ENCODE measurements at places on chromosomes 11 and 22. TPM values are rescaled to one million over a fixed set of nuclear protein-coding genes. Genes with fewer than 3 reads are reported as not detected.

Gene FAM76B
- 17.5 TPM for total RNA-seq

GRCh38 chr22:43389227-43389836 is 22.5 kb upstream of the MPPED1 start:
- DNase-seq: no peak

DNA sequence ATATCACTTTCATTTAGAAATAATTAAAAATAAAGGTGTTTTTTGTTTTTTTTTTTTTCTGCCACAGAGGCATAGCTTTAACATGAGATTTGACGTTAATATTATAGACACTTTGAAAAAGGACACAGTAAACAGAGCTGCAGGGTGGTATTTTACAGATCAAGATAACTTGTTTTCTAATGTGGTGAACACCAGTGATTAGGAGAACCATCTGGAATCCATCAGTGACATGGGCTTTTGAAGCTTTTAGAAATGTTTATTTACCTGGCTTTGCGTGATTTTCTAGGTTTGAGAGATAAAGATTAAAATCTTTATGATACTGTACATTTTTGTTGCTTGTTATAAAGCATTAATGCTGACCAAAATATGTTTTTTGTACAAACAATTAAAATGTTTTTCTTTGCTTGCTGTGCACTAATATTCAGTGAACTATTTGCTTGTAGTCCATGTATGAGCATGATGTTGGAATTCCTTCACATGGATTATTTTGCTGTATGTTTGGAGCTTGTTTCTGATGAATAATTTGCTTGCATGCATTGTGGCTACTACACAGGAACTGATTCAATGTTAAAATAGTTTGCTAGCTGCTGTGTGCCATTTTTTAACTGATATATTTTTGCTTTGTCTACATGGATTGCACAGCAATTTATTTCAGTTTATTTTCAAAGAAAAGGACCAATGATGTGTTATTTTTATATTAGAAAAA is 352.1 kb upstream of the NARS2 start:
- no peak for DNase-seq

- no peak for DNase-seq
Observed at GRCh38 chr11:8091721-8092120, 10.7 kb downstream of the TUB start.

GRCh38 chr11:128589998-128590397 is 2.6 kb upstream of the ETS1 start:
- no peak for DNase-seq

DNA sequence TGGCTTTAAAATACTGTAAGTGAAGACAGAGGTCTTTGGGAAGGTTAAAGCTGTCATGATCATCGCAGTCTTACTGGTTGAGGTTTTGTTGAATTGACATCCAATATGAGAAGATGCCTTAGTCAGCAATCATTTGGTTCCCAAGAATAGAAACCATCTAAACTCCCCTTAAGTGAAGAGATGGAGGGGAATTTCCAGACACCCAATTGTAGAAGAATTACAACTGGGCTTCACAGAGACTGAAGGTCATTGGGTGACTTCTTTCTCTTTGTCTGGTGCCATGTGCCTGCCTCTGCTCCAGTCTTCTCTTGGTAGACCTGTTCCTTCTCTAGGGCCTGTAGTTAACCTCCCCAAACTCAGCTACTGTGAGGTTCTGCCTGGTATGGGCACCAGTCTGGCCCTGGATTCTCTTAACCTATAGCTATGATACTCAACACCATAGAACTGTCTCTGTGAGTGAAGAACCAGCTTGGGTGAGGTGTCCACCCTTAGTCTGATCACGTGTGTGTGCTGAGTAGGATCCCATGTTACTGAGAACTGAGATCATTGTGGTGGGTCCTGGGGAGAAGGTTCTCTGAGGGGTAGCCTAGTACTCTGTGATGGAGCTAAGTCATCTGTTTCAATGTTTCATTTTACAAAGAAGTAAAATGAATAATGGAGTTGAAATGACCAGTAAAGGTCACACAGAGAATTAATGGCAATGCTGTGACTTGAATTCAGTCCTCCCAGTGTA is 182.5 kb downstream of the CSNK2A3 start:
- DNase-seq: no peak

Gene TIMP3
- total RNA-seq: 13.3 TPM

DNA sequence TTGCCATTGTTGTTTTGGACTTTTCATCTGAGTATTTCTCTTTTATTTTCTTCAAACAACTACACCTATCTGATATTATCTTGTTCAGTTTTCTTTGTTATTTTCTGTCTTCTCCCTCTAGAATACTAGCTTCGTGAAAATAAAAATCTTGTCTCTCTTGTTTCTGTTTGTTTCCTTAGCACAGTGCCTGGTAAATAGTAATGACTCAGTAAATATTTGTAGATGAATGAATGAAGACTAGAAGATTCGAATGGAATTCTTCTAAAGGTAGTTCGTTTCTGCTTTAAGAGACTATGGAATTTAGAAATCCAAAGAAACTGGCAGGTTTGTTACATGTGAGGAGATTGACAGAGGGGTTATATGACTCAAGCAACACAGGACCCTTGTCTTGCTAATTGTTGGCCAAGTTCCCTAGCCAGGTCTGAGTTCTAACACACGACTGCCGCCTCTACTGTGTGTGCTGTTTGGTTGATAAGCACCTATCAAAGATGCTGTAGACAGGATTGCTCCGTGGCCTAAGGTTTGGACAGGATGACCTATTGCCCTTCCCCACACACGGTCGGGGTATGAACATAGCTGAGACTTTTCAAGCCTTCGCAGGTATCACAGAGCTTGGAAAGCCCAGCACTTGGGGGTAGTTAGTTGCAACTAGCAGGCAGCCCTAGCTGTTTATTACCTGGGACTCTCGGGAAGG is 831 bp upstream of the TMEM135 start:
- peak; percentile 51 for DNase-seq

GRCh38 chr11:641806-642370 is 4.8 kb downstream of the DRD4 start:
- DNase-seq: no peak

Gene ELFN2
- 0.07 TPM for total RNA-seq

Gene MIEF1
- total RNA-seq: 28.6 TPM
